ENCODE measurements at places on chromosomes 1 and 21.

DNA sequence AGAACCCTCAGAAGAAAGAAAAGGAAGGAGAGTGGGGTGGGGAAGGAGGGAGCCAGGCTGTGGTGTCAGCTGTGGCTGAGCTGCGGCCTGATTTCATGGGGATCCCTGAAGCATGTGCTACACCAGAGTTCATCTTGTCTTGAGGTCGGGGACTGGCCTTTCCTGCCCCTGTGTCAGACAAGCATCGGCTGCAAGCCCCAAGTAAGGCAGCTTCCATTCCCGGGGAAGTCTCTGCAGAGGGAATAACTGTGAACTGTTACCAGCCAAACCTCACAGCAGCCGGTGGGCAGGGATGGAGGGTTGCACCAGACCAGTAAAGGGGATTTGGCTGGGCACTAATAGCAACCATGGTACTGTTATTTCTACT, 35.7 kb upstream of the BTG2 start:
- no peak for DNase-seq

GRCh38 chr21:46295177-46295770, 9.1 kb downstream of the YBEY start:
- DNase-seq: peak; percentile 36

DNA sequence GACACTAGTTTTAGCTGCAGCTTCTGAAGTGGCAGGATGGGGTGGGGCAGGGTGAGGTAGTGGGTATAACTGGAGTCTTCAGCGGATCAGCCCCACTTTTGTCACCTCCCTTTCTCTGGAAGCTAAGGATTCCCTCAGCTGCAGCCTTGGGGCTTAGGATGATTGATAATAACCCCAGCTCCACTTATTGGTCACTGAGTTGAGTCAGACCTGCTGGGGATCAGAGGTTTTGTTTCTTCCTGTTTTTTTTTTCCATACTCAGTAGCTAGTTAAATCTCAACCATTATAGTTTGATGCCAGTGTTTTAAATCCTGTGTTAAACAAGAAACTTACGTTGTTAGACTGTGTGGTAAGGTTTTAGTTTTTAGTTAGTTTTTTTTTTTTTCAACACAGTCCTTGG, 57.2 kb downstream of the LAMC1 start:
- no peak for DNase-seq

GRCh38 chr21:27674041-27674615, 707.2 kb upstream of the ADAMTS5 start:
- no peak for DNase-seq
